ENCODE measurements at places on chromosomes 12 and 14. TPM values are rescaled to one million over a fixed set of nuclear protein-coding genes. Genes with fewer than 3 reads are reported as not detected.

The TGM1 gene
- total RNA-seq, result 3.3 TPM

The OASL gene
- 17.2 TPM for total RNA-seq

- H3K36me3 ChIP-seq, result peaks cover 8% of the 10 kb centered on the region
- no peaks in the 10 kb centered on the region for H3K27me3 ChIP-seq
- no peak overlapping the region for H3K4me3 ChIP-seq
- no peak for DNase-seq
- no peaks in the 10 kb centered on the region for H3K4me1 ChIP-seq
- H3K27ac ChIP-seq, result no peak overlapping the region
Measured at GRCh38 chr14:97827746-97828145, 1030.6 kb downstream of the VRK1 start.

DNA sequence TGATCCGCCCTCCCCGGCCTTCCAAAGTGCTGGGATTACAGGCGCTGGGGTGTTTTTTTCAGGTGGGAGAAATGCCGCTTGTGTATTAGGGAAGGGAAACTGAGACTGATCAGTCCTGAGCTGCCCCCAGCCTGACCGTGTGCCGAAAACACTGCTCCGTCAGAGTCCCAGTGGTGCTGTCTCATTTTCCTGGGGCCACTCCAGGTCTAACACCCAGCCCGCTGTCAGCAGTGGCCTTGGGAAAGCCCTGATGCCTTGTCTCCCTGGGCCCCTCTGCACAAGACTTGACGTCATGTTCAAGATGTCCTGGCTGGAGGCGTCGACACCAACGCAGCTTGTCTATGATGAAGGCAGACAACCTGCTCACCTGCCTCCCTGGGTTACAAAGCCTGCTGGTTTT, 165.9 kb downstream of the RBM19 start:
- H3K4me3 ChIP-seq, result no peak overlapping the region
- no peak for DNase-seq
- no peak overlapping the region for H3K27ac ChIP-seq
- H3K4me1 ChIP-seq, result no peaks in the 10 kb centered on the region
- H3K36me3 ChIP-seq, result no peaks in the 10 kb centered on the region

DNA sequence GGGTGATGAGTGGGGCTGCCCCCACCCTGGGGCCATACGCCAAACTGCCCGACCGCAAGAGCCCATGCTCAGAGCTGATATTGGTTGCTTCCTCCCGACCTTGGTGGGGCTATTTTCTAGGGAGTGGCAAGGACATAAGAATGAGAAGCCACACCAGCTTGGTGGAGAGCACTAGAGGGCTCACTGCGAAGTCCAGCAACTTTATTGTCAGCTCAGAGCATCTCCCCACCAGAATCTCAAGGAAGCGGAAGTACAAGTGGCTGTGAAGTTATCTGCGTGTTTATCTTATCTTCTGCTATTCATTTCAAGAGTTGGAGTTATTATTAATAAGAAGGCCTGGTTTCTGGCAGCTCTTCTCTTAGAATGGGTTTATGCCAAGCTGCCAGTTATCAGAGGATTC, 4.9 kb upstream of the PLXNC1 start:
- H3K27ac ChIP-seq, result no peak overlapping the region
- H3K4me1 ChIP-seq, result peaks cover 9% of the 10 kb centered on the region
- H3K36me3 ChIP-seq, result no peaks in the 10 kb centered on the region
- no peak overlapping the region for H3K4me3 ChIP-seq

DNA sequence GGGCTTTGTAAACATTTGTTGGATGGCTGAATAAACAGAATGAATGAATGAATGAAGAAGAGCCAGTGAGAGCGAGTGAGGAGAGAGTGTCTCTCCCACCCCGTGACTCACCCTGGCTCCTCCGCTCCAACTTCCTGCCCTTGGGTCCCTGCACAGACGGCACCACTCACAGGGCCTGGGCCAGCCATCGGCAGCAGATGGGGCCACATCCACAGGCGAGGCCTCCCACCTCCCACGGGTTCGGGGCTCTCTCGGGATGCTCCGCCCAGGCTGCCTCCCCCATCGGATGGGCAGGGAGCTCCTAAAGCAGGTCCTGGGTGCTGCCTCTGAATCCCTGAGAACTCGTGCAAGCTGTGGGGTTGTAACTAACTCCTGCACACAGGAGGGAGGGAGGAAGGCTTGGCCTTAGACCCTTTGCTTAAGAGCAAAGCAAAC, 41.3 kb downstream of the CCNK start:
- H3K27ac ChIP-seq, result no peak overlapping the region
- no peak overlapping the region for H3K4me3 ChIP-seq
- no peak for DNase-seq
- no peaks in the 10 kb centered on the region for H3K36me3 ChIP-seq
- peaks cover 10% of the 10 kb centered on the region for H3K4me1 ChIP-seq
- no peaks in the 10 kb centered on the region for H3K27me3 ChIP-seq

Data from activated naive CD8-positive, alpha-beta T cell treated with anti-CD3 and anti-CD28 coated beads for 36 hours (primary cell).